Right cardiac atrium (tissue), 5 donors: ENCODE measurements at places on chromosomes 16 and 17. TPM values are rescaled to one million over a fixed set of nuclear protein-coding genes. Genes with fewer than 3 reads are reported as not detected.

GRCh38 chr17:61803216-61803615 is 60.1 kb downstream of the BRIP1 start:
- DNase-seq = no peak

DNA sequence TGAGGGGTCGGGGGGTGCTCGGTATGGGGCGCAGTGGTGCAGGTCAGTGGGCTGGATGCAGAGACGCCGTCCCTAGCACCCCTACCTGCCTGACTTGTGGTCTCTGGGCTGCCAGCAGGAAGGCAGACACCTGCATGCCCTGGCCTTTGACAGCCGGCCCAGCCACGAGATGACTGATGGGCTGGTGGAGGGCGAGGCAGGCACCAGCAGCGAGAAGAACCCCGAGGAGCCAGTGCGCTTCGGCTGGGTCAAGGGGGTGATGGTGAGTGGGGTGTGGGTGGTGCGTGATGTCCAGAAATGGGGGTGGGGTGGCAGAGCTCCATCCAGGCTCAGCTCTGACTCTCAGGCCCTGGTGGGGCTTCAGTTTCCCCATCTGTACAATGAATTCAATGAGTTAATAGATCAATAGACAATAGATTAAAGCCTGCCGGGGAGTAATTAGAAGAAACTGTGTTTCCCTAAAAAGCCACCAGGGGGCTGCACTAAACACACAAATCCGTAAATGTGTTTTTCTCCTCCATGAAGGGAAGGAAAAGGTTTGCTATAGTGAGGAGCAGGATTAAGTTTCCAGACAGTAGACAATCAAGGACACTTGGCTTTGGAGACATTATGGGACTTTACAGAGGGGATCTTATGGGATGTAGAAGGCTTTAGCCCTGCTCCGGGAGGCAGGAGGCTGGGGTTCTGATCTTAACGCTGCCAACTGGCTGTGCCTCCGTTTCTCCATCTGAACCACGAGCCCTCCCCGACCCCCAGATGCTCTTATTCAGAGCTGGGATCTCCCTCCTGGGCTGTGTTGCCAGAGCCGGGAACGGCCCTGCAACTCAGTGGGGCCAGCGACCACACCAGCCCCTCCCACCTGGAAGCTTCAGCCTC is 2.2 kb downstream of the SLC12A3 start:
- DNase-seq = peak; percentile 42

FBXO39 gene
- total RNA-seq = not detected

TEX19 gene
- not detected for total RNA-seq

ZPBP2 gene
- total RNA-seq = not detected

DNA sequence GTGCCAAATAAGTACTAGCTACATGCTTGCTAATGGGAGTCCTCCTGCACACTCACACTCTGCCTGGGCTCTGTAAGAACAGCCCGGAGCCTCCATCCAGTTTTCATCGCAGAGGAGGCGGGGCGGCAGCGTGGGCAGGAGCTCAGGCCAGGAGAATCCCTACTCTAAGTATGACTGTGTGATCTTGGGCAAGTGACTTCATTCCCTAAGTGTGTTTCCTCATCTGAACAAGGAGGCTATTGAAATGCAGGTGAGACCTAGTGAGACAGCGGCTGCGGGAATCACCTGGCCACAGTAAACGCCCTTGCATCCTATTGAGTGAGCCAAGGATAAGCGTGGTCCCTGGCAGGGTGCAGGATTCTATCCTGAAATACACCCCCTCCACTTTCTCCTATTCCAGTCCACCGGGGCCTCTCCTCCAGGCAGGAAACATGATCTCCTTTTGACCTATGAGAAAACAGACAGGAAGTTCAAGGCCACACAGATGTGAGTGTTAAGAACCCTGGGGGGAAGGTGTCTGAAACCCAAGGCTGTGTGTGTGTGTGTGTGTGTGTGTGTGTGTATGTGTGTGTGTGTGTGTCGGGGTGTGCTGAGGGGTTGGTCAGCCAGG is 5.2 kb upstream of the RAI1 start:
- peak; percentile 16 for DNase-seq

- no peak for DNase-seq
Measured at GRCh38 chr16:88301886-88302285, 80.9 kb upstream of the ZNF469 start.

ODAD4 gene
- total RNA-seq = 0.71 TPM

PMP22 gene
- 116 TPM for total RNA-seq

DNA sequence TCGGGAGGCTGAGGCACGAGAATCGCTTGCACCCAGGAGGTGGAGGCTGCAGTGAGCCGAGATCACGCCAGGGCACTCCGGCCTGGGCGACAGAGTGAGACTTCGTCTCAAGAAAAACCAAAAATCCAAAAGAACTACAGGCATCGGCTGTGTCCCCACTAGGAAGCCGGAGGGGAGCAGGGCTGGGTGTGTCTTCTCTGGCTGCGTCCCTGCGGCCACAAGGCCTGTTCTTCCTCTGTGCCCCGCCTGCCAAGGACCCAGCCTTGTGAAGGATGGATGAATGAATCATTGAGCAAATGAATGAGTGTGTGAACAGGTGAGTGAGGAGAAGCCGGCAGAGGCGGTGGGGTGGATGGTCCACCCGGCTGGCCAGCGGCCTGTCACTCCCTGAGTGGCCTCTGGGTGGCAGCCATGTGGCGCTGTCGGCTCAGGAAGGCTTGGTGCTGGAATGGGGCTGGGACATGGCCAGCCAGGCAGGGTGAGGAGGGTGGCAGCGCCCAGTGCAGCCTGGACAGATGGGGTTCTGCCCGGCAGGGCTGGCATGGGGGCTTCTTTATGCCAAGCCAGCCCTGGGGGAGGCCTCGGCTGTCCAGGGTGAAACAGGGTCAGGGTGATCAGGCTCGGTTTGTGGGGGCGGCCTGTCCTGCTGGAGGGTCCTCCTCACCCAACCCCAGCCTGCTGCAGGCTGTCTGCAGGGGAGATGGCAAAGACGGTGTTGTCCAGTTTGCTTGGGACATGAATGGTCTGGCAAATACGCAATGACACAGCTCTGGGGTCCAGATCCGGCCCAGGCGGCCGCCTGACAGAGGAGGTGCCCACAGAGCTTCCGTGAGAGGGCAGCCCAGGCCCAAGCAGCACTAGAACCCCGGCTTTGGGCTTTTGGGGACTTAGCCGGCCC is 21.7 kb downstream of the SLC25A10 start:
- peak; percentile 83 for DNase-seq

DNA sequence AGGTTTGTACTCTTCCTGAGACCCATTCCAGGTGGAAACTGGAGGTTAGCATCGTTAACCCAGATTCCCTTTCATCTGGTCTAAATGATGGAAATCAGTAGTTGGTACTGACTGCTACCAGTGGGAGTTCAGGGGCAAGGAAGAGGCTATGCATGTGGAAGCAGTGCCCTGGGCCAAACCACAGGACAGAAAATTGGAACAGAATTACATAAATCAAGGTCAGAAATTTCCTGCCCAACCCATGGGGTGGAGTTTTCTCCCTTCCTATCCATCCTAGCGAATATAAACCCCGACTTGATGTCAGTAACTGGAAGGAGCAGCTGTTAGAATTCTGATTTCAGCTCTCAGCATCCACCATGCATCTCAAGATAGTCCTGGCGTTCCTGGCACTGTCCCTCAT is at the start of gene AOC2:
AOC2 (plus strand) TSS at position 310 of the 400 bp plus-strand sequence; CDS start at position 357, 47 bp downstream.
- no peak for DNase-seq

DNA sequence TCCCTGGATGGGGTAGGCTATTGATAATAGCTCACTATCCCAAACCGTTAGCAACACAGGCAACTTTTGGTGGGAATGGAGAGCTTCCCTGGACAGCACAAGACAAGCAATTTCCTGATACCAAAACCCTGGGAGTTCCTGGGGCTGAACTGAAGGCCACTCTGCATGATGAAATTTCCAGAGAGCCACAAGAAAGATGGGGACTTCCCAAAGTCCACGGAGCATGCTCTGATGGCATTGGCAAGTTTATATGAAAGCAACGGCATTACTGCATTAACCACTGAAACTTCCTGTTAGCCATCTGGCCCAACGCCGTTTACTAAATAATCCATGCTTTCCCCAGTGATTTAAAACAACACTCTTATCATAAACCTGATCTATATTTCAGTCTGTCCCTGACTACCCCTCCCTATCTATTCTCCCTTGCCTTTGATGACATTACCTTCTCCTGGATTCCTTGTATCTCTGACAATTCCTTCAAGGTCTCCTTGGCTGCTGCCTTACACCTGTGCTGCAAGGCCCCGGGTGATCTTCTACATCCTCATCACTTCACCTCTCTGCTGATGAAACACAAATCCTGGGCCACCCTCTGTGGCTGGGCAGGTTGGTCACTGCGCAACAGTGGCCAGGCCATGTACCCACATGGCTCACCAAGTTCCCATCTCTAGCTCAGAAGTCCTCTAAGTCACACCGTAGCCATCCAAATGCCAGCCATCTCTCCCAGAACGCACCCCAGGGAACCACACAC is 108.5 kb upstream of the RCVRN start:
- DNase-seq = no peak

GPR142 gene
- not detected for total RNA-seq

LITAFD gene
- not detected for total RNA-seq

DNA sequence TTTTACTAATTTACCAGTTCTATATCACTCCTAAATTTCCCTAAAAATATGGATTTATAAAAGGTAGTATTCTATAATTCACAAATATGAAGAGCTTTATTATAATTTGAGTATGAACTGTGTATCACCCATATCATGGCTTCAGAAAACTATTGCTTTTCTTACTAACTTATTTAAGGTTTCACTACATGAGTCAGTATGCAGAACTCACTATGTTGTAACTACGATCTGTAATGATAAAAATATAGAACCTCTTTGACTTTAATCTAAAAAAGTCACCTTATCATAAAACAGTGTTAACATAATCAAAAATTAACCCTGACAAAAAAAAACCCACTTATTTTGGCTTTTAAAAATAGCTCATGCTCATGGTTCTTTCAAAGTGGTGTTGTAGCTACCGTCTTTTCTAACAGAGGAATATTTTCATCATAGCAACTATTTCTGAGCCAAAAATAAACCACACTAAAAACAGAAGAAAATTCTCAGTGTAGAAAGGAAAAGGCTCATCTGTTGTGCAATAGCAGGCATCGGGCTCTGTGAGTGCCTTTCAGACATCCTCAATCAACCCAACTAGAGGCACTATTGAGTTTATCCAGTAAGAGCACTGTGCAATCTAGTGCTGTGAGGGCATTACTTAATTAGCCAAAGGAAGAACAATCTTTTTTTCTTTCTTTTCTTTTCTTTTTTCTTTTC is 42.1 kb downstream of the ITGAM start:
- DNase-seq = peak; percentile 21

- peak; percentile 61 for DNase-seq
Measured at GRCh38 chr16:50267151-50267631, 840 bp downstream of the ADCY7 start.

DNA sequence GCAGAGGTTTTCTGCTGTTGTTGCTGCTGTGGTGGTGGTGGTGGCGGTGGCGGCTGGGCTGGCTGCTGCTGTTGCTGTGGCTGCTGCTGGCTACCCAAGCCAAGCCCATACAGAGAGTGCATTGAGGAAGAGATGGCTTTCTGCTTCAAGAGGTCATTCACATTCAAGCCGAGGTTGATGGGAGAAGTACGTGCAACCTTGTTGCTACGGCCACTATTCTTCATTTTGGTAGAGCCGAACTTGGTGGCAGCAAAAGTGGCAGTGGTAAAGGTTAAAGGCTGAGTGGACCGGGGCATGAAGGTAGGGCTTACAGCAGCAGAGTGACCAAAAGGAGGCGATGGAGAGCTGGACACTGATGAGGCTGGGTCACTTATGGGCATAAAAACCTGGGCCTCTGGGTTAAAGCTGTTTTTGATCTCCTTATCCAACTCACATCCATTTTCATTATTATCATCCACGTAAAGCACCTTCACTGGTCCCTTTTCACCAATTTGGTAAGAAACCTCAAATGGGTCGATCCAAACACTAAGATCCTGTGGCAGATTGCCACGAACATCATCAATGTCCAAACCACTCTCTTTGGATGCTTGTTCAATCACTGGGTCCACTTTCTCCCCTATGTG is 2.8 kb downstream of the TOB1 start:
- no peak for DNase-seq

- no peak for DNase-seq
Measured at GRCh38 chr16:26770547-26770946, 296.2 kb upstream of the C16orf82 start.

GRCh38 chr16:56848029-56848936 is 16.7 kb upstream of the SLC12A3 start:
- peak; percentile 42 for DNase-seq

RCVRN gene
- 1.4 TPM for total RNA-seq

- DNase-seq = no peak
Measured at GRCh38 chr16:66614161-66614802, 9.8 kb downstream of the CMTM3 start.

MRPL12 gene
- total RNA-seq = 83.3 TPM

- DNase-seq = peak; percentile 35
Measured at GRCh38 chr17:75241143-75241430, 20.3 kb downstream of the GGA3 start.

- no peak for DNase-seq
Measured at GRCh38 chr17:49287481-49287880, 56.9 kb upstream of the PHOSPHO1 start.

DNA sequence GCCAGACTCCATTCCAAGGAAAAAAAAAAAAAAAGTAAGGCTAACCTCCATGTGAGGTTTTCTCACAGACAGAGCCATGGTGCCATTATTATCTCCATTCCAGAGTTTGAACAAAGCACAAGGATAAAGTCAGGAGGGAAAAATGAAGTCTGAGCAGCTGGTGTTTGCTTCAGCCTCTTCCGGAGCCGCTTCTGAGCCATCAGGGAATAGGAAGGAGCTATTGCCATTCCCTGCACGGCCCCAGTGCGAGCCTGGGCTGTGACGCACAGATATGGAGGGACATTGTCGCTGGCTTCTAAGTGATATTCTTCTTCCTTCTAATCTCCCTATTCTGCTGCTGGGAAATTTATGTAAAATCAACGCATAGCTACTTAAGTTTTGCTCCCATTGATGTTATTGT is 69.5 kb upstream of the PIRT start:
- DNase-seq = no peak

ACE gene
- 4.0 TPM for total RNA-seq

GRCh38 chr17:42025191-42025579 is 5.3 kb downstream of the NKIRAS2 start:
- DNase-seq = no peak

DNA sequence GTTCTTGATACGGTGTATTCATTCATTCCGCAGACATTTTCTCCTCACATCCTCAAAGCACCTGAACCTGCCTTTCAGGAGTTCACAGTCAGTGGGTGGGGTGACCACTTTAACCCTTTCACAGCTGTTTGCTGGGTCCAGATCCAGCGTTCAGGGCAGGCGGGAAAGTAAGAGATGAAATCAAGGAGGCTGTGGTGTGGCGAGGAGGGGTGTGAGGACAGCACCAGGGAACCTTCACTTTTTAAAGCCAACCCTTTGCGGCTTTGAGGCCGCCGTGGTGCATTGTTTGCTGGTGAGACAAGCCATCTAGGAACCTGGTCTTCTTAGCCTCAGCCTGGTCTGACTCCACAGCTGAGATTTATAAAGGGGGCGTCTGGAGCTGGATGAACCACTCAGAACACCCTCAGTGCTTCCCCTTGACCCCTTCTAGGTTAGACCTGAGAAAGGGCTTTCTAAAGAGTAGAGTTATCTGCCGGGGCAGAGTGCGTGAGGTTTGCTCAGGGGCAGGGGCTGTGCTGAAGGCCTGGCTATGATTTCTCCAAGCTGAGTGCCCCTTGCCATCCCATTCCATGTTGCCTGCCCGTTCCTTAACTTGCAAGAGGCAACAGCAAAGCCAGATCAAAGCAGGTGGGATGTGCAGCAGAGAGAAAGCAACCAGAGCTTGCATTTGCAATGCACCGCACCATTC is 933 bp downstream of the CCR7 start:
- no peak for DNase-seq
